ENCODE measurements at places on chromosomes 12 and 14.

GRCh38 chr12:69648476-69648875 is 37.8 kb upstream of the LRRC10 start:
- no peak for DNase-seq

- peak; percentile 56 for DNase-seq
These were observed 845 bp upstream of the RARG start for GRCh38 chr12:53232646-53233461.

DNA sequence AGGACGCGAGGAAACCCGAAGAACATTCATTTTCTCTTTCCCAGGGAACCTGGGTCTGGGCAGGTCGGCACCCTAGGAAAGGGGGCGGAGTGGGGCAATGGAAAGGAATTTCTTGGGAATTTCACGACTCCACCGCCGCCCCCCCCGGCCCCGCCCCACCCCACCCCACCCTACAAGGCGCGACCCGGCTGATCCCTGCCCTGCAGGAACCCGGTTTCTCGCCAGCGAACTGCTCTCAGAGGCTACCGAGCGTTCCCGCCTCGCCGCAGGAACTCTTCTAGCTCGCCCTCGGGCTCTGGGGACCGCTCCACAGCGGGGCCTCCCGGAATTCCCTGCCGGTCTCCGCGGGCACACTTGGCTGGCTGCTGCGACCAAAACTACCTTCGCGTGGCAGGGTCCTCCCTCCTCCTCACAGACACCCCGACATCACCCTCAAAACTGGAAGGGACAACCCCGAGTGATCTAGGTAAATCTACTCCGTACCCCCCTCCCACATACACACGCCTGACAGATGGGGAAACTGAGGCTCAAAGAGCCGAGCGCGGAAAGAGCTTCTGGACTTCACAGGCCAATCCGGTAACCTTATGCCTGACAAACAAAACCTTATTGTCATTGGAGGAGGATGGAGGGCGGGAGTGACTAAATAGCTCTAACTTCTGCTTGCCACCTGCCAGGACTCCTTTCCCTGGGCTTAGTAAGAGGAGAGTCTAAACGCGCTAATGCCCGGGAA is 785 bp upstream of the ACTN1 start:
- DNase-seq = no peak

- DNase-seq = no peak
These were observed 6.3 kb upstream of the KCNJ8 start for GRCh38 chr12:21780786-21781185.

DNA sequence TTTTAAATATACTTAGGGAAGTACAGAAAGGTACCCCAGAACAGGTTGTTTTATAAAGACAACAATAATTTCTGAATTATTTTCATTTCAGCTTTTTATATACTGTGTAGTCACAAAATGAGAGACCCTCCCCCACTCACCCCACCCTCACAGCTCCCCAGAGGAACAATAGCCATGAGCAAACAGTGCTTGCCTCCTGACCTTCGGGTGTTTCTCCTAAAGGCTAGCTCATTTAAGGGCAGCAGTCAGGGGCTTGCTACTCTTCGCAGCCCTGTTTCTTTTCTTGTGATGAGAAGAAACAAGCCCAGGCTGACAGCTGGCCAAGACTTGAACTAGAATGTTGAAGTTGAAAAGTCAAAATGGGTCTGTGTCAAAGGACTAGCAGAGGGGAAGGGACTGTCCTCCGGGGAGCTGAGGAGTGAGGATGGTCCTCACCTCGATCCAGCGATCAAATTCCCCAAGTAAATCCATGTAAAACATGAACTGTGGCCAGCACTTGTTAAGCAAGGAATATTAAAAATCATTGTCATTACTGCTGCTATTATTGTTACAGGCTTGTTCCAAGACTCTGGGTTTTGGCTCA is 133.8 kb upstream of the ARHGAP5 start:
- no peak for DNase-seq

DNA sequence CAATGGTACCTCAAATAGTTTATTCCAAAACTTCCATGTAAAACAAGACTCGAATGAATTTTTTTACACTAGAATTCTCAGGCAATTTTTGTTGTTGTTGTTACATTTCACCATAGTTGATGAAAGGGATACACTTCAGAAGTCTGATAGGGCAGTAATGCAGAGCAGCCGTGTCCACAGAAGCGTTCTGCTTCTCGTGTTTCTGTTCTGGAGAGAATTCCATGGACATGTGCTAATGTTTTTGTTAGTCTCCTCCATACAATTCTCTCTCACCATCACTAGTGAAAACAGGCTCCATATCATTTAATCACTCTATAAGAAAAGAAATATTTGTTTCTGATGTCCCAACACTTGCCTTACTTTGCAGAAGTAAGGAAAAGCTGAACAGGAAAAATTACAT is 606.1 kb downstream of the SLC16A7 start:
- DNase-seq = no peak
